ENCODE measurements at places on chromosomes 3 and 15. TPM values are rescaled to one million over a fixed set of nuclear protein-coding genes. Genes with fewer than 3 reads are reported as not detected.

Gene NR2E3
- total RNA-seq, result 8.8 TPM

GRCh38 chr15:77457905-77458265 is 37.2 kb downstream of the HMG20A start:
- H3K27ac ChIP-seq, result no peak overlapping the region
- peaks cover 5% of the 10 kb centered on the region for H3K4me1 ChIP-seq
- no peak for DNase-seq
- no peaks in the 10 kb centered on the region for H3K27me3 ChIP-seq
- H3K4me3 ChIP-seq, result no peak overlapping the region

- no peak for DNase-seq
- no peak overlapping the region for H3K4me3 ChIP-seq
- no peaks in the 10 kb centered on the region for H3K27me3 ChIP-seq
- peaks cover 28% of the 10 kb centered on the region for H3K4me1 ChIP-seq
- no peak overlapping the region for H3K27ac ChIP-seq
These were observed 260.9 kb upstream of the HES1 start for GRCh38 chr3:193874997-193875593.

- H3K27ac ChIP-seq, result no peak overlapping the region
- no peak overlapping the region for H3K4me3 ChIP-seq
- H3K36me3 ChIP-seq, result no peaks in the 10 kb centered on the region
These were observed 65.1 kb upstream of the MBNL1 start for GRCh38 chr3:152203652-152204051.

DNA sequence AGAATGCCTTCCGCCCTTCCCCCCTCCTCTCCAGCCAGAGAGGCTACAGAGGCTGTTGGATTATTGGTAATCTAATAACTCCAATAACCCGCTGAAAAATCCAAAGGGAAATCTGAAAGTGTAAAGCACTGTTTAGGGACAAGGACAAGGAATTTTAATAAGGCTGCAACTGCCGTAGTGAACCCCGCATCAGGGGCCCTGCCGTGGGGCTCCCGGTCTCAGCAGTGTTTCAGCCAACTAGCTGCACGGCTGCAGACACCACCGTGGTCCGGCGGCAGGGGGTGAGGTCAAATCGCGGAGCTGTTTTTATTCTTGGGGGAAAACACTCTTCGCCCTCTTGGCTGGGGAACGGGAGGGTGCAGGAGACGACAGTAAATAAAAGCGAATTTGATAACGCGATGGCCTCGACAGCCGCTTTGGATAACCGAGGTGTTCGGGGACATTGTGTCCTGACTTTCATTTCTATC is 6.1 kb downstream of the BCL6 start:
- no peak for DNase-seq
- H3K4me3 ChIP-seq, result no peak overlapping the region
- no peaks in the 10 kb centered on the region for H3K36me3 ChIP-seq

- H3K36me3 ChIP-seq, result no peaks in the 10 kb centered on the region
- H3K4me3 ChIP-seq, result no peak overlapping the region
- no peak for DNase-seq
These were observed 82.9 kb downstream of the TOP2B start for GRCh38 chr3:25581823-25582222.

DNA sequence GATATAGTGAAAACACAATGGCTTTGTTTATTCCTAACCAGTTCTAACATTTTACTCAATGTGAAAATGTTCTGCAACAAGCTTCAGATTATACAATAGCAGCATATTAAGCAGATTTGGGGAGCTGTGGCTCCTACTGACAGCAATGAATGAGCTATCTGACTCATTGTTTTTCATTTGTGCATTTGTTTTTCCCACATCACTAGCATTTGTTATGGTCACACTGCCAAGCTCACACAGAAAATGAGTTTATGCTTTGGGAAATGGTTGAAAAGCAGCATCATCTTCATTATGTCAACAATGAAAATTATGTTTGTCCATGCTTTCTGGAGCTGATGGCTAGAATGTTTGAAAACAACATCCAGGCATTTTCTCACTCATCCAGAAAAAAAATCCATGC is 53.5 kb downstream of the ZPLD1 start:
- no peak for DNase-seq
- no peaks in the 10 kb centered on the region for H3K4me1 ChIP-seq
- no peaks in the 10 kb centered on the region for H3K36me3 ChIP-seq
- no peaks in the 10 kb centered on the region for H3K27me3 ChIP-seq
- no peak overlapping the region for H3K4me3 ChIP-seq

- H3K4me3 ChIP-seq, result no peak overlapping the region
- no peaks in the 10 kb centered on the region for H3K36me3 ChIP-seq
These were observed 114.0 kb downstream of the FAM174B start for GRCh38 chr15:92541291-92542200.
